ENCODE measurements at places on chromosomes 5 and 9. TPM values are rescaled to one million over a fixed set of nuclear protein-coding genes. Genes with fewer than 3 reads are reported as not detected.

DNA sequence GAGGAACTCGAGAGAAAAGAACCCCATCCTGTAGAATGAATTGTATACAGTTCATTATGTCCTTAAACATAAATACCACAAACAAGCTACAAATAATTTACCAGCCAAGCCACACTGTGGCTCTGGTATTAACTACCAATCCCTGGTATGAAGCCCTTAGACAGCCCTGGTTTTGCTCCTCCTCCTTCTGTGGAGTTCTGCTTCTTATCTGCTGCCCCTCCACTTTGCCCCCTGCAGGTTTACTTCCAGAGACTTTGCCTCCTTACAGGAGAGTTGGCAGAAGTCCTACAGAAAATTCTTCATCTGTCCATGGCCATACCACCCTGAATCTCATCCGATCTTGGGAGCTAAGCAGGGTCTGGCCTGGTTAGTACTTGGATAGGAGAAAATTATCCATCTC lies 219.8 kb downstream of the ACTL7B start:
- no peak for DNase-seq

- no peak for DNase-seq
Measured at GRCh38 chr5:88948746-88949600, 66.0 kb upstream of the MEF2C start.

DNA sequence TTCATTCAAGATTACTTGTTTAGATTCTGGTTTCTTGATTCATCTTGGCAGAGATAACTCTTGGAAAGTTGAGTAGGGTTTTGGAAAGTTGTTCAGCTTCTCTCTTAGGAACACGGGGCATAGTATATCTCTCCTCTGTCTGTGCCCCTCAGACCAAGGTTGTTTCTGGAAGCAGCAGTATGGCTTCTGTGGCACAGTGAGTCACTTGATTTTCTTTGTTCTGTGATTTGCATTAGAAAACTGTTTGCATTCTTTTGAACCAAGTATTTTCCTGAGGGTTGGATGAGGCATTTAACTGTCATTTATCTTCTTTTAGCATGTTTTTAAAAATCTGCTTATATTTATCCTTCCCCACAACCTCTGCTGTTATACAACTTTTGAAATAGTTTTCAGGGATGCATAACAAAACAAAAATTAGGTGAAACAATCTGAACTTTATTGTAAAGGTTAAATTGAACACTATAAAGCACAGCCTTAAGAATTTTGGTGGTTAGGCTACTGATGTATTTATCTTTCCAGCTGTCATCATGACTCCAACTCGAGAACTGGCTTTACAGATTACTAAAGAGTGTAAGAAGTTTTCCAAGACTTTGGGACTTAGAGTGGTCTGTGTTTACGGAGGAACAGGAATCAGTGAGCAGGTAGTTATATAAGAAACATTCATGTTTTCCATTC lies 26.5 kb downstream of the DDX46 start:
- DNase-seq = no peak

GRCh38 chr5:167923396-167923795 lies 368.0 kb upstream of the WWC1 start:
- no peak for DNase-seq

- DNase-seq = no peak
Measured at GRCh38 chr5:25362799-25363198, 718.0 kb upstream of the CDH10 start.

DNA sequence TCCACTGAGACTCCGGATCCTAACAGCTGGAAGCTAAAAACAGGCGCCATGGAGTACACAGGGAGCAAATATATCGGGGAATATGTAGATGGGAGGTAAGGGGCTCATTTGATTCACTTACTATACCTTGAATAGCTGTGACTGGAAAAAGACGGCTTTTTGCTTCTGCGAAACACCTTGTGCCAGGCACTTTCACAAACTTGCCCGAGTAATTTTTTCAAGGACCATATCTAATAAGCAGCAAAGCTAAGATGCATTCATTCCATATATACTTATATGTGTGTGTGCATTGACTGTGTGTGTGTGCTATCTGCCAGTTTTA lies 178 bp downstream of the MORN5 start:
- no peak for DNase-seq

GRCh38 chr5:176387384-176387925 lies 943 bp downstream of the NOP16 start:
- no peak for DNase-seq

GRCh38 chr9:135791431-135792267 lies 89.7 kb downstream of the KCNT1 start:
- DNase-seq = no peak

GRCh38 chr5:168424594-168425323 lies 61.5 kb upstream of the RARS1 start:
- no peak for DNase-seq

GRCh38 chr9:94153905-94154304 lies 69.6 kb downstream of the PTPDC1 start:
- no peak for DNase-seq

DNA sequence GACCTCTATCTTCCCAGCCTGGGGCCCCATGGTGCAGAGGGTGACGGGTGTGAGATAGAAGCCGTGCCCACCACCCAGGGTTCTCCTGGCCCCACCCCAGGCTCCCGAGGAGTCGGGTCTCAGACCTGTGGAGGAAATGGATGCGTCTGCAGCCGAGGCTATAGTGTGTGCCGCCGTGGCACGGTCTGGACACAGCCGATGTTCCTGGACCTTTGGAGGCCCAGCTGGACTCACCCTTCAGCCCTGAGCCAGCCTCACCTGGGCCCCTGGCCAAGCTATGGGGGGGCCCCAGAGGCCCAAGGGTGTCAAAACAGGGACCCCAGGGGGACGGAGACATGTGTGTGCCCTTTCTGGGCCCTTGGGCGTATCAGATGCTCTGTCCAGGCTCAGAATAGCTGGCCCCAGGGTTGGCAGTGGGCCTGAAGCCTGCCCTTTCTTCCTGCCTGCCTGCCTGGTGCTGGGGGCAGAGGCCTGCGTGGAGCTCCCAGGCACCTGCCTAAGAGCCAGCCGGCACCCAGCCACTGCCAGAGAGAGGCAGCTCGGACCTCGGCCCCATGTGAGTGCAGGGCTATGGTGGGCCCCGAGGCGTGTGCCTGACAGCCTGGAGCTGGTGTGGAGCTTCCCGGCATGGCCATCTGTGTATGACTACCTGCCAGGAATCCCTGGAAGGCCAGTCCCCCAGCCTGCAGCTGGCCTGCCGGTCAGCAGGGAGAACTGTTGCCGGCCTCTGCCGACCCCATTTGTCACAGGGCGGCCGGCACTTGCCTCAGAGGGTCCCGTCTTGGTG lies 41.8 kb downstream of the KCNT1 start:
- DNase-seq = no peak

DNA sequence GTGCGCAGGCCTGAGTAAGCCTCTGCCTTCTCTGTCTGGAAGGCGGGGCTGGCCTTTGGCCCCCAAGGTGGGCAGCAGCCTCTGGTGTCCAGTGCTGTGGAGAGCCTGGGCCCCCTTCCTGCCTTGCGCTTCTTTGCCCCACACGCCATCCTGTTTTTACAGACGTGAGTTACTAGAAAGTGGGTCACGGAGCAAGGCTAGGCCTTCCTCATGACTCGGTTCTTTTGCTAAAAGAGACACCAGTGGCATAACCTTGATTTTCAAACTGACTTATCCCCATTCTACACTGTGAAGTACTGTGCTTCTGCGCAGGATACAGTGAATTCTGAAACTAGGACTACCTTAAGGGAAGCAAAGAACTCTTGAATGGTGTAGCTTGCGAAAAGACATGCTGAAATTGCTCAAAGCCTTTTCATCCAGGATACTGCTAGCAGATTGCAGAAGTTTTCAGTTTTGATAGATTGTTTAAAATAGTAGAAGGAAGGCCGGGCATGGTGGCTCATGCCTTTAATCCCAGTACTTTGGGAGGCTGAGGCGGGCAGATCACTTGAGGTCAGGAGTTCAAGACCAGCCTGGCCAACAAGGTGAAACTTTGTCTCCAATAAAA lies 7.2 kb downstream of the ROPN1L start:
- DNase-seq = no peak

- DNase-seq = no peak
Measured at GRCh38 chr5:159442206-159442850, 112.0 kb upstream of the IL12B start.

- no peak for DNase-seq
Measured at GRCh38 chr5:157714596-157714864, 16.7 kb upstream of the THG1L start.

DNA sequence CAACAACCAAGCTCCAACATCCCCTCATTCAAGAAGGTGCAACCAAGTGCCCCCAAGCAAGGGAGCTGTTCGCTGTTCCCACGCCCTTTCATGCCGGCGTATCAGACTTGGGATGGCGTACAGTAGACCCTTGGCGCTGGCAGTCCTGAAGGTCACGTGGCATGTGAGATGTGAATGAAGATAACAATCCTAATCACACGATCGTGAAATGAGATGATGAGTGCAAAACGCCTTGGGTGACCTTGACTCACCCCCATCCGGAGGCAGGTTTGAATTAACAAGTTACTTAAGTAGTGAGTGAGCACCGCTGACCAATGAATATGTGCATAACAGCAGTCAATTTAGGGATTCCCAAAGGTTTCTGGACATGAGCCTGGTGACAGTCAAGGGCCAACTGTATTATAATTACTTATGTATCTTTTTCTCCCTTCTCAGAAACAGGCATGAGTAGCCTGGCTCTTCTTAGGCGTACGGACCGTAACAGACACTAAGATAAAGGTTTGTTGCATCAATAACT lies 150.2 kb downstream of the TTLL11 start:
- DNase-seq = no peak

DNA sequence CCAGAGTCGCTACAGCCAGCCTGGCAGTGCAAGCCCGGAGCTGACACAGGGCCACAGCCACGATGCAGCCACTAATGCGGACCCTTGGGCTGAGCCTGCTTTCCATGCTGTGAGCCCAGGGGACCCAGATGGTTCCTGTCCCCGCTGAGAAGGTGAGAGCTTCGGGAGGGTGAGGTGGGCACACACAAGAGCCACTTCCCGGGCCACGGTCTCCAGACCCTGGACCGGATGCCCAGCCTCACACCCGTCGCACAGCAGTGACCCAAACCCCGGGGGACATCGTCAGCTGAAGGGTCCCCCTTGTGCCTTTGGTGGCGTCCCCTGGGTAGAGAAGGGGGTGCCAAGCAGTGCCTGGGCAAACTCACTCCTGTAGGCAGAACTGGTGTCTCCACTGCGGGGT lies 13.4 kb downstream of the PAEP start:
- no peak for DNase-seq

GRCh38 chr9:136997830-136998234 lies 1.5 kb upstream of the CLIC3 start:
- DNase-seq = no peak

GRCh38 chr9:130107234-130107861 lies 53.6 kb downstream of the GPR107 start:
- DNase-seq = peak; percentile 83

DNA sequence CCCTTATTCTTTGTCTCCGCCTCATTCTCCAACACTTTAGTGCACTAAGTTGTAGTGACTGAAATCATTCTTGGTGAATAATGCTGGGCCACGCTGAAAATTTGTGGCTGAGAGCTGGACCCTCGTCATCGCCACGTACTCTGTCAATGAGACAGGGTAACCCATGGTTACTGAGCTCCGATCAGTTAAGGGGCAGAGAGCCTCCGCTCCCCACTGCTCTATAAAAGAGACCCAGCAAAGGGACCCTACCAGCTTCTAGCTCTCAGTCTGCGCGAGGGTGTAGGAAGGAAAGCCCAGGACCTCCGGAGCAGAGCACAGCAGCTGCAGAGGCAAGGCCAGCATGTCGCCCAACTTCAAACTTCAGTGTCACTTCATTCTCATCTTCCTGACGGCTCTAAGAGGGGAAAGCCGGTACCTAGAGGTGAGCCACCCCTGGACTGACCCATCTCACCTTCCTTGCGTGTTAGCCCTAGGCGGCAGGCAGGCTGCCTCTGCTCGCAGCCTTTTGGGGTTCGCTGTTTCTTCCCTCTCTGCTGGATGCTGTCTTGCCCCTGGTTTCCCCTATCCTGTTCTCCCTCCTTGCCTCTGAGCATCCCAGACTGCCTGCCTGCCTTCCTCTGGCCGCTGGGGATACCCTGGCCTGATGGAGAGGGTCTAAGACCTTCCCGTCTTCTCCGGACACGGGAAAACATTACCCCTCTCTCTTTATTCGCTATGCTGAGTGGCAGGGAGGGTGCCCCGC lies at the start of gene CRHBP:
CRHBP (plus strand) TSS at position 251 of the 742 bp plus-strand sequence; CDS start at position 341, 90 bp downstream.
- DNase-seq = no peak

GRCh38 chr5:133336121-133336968 lies 276.0 kb downstream of the FSTL4 start:
- DNase-seq = peak; percentile 54

GRCh38 chr9:118643118-118643517 lies 726.1 kb downstream of the BRINP1 start:
- no peak for DNase-seq

GRCh38 chr9:131216806-131217205 lies 59.5 kb downstream of the FAM78A start:
- no peak for DNase-seq

DNA sequence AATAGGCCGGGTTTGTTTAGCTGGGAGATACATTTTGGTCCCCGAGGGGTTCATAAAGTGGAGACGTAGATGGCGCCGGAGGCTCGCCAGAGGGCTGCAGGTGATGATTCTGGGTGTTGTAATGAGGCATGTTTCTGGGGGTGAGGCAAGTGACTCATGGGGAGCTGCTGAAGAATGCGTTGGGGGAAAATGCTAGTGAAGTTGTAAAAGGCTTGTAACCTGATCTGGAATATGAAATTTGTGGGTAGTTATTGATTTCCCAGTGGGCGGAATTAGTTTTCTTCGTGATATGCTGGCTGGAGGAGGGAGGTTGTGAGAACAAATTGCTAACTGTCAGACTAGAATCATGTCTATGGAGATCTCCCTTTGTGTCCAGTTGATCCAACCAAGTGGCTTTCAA lies 158.3 kb downstream of the DOCK2 start:
- no peak for DNase-seq

DNA sequence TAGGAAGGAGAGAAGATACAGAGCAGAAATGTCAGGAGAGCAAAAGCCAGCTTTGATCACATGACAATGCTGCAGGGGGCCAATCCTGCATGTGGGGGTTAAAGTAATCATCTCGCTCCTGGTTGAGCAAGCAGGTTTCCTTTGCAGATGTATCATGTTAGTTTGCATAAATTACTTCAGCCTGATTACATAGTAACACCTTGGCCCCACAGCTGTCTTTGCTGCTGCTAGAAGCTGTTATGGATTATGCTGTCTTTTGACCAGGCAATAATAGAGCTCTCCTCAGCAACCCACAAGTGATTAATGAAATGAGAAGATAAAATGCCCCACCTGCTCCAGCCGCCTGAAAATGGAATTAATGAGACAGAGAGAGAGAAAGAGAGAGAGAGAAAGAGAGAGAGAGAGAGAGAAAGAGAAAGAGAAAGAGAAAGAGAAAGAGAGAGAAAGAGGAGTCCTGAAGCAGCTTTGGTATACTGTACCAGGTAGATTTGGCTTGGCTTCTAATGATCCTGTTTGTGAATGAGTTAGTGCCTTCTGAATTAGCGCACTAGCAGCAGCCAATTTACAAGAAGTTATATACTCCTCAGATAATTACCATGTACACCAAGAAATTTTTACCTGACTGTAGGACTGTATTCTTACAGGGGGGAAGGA lies 174.3 kb upstream of the RORB start:
- DNase-seq = no peak

CARD6 gene
- 6.2 TPM for total RNA-seq

COMMD10 gene
- 27.5 TPM for total RNA-seq

CCL27 gene
- not detected for total RNA-seq

SCGB3A2 gene
- total RNA-seq = not detected

CRB2 gene
- total RNA-seq = not detected

SPOCK1 gene
- 43.4 TPM for total RNA-seq

CBY3 gene
- total RNA-seq = not detected

ANKRD18B gene
- total RNA-seq = 2.0 TPM

COL23A1 gene
- 16.5 TPM for total RNA-seq

Measured in cardiac septum (tissue), 1 donor.